Aorta (tissue), 5 donors: ENCODE measurements at places on chromosomes 6 and 20. TPM values are rescaled to one million over a fixed set of nuclear protein-coding genes. Genes with fewer than 3 reads are reported as not detected.

Gene ESR1
- total RNA-seq: 12.3 TPM

Gene ZBTB24
- total RNA-seq: 6.8 TPM

Gene PPIL1
- 12.0 TPM for total RNA-seq

Gene ZNF322
- 21.8 TPM for total RNA-seq

Gene GRIK2
- 2.3 TPM for total RNA-seq

Gene IL17F
- not detected for total RNA-seq

Gene BICRAL
- total RNA-seq: 17.2 TPM

Gene SNX21
- 36.2 TPM for total RNA-seq

Gene PTK6
- 0.19 TPM for total RNA-seq

Gene PAK5
- total RNA-seq: 0.19 TPM

Gene TMEM244
- not detected for total RNA-seq

Gene SLC22A1
- total RNA-seq: 2.8 TPM

Gene TTK
- 0.45 TPM for total RNA-seq

Gene TNFRSF6B
- 11.5 TPM for total RNA-seq

Gene KIF13A
- total RNA-seq: 109 TPM

Gene NAPB
- 15.2 TPM for total RNA-seq

Gene PTCRA
- not detected for total RNA-seq

Gene PKIG
- total RNA-seq: 80.9 TPM

Gene GRM4
- total RNA-seq: not detected

Gene DEFB124
- total RNA-seq: 1.6 TPM

Gene NRN1
- total RNA-seq: 35.9 TPM

Gene HLA-DQA1
- total RNA-seq: 46.2 TPM

Gene OGFRL1
- total RNA-seq: 23.6 TPM

Gene RAET1L
- total RNA-seq: not detected

Gene SIRPB1
- total RNA-seq: 3.1 TPM

Gene VSTM2L
- 3.1 TPM for total RNA-seq

Gene SLC2A10
- 13.9 TPM for total RNA-seq

Gene VIP
- total RNA-seq: 0.78 TPM

Gene GHRH
- total RNA-seq: not detected

Gene CALHM4
- total RNA-seq: not detected

Gene RHAG
- total RNA-seq: not detected

Gene PPIL6
- total RNA-seq: 1.0 TPM

Gene TAGAP
- total RNA-seq: 5.8 TPM

Gene PI16
- total RNA-seq: 38.7 TPM

Gene LINC00237
- total RNA-seq: not detected

Gene RAB23
- 59.2 TPM for total RNA-seq
